Activated T-cell treated with anti-CD3 and anti-CD28 coated beads for 4 hours (primary cell): ENCODE measurements at places on chromosomes 5 and 9.

DNA sequence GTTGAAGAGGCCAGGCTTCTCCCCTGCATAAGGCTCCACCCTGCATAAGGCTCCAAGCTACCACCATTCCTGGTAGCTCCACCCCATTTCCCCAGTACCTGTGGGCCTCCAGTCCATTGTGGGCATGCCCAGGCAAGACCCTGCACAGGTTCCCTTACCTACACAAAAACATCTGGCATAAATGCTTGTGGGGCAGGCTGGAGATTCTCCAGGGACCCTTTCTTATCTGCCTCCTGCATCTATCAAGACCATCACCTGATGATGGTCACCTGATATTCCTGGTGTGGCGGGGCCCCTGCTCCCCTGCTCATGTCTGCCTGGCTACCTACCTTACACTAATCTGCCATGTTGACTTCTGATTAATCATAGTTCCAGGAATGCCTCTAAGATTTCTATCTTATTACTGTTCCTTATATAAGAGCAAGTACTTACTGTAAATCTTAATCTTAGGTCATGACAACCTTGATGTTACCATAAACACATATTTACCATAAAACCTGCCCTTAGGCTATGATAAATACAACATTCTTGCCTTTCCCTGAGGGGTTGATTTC is 41.0 kb downstream of the FGD3 start:
- DNase-seq = no peak

GRCh38 chr5:121296356-121296755 is 555.3 kb upstream of the FTMT start:
- DNase-seq = no peak

DNA sequence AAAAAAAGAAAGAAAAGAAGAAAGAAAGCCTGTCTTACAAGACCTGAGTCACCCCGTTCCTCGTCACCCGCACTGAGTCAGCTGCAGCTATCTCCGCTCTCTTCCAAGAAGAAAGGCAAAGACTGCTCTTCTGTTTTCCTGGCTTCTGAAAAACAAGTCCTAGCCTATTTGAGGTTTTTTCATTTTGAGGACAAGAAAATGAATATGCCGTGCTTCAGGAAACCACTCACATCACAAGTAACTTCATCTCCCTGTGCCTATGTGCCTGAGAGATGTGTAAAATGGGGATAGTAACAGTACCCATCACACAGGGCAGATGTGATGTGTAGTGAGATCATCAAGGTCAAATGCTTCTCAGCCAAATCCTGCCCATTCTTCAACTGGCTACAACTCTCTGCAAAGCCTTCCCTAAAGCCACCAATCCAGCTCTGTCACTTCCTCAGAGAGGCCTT is 78.4 kb downstream of the GLDC start:
- no peak for DNase-seq

- DNase-seq = no peak
Observed at GRCh38 chr9:97774673-97775072, 77.5 kb upstream of the XPA start.

DNA sequence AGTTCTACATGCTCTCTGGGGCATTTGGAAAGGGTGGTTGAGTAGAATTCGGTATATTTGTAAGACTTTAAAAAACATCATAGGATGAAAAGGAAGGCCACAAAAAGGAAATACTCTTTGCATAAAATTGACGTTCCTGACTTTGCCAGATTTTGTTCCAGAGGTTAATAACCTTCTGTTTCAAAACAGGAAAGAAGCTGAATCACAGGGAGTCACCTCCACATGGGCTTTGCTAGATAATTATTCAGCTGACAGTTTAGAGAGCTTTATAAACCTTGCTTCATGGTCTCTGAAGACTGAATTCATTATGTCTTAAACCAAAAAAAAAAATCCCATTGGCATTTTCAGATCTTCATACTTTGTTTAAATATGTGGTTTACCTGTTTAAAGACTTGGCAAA is 203.7 kb downstream of the SEMA6A start:
- no peak for DNase-seq

DNA sequence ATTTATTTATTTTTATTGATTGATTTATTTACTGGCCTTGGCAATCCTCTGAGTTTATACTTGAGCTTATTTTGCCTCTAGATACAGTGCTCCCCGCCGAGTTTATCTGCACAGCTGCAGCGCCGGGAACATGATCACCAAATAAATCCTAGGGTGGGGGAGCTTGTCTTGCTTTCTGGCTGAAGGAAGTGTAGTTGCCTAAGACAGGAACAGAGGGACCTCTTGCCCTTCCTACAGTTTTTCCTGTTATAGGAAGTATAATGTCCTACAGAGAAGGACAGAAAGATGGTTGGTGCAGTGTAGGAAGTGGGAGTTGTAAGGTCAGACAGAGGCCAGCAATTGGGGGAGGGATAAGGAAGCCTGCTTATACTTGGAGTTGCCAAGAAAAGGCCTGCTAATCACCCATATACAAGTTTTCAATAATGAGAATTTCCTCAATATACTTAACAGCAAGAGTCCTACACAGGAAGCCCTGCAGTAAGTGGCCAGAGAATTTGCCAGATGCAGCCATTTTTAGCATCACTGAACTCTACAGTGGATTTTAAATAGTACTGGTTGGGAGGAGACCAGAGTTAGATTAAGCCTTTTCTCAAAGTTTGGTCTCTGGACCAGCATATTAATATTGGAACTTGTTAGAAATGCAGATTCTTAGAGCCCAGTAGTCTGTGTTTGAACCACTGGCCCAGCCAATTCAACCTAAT is 7.7 kb downstream of the AOPEP start:
- DNase-seq = no peak

- DNase-seq = no peak
Observed at GRCh38 chr9:99607842-99608448, 213.7 kb upstream of the NR4A3 start.

- DNase-seq = no peak
Observed at GRCh38 chr9:134375011-134375390, 48.7 kb downstream of the RXRA start.

DNA sequence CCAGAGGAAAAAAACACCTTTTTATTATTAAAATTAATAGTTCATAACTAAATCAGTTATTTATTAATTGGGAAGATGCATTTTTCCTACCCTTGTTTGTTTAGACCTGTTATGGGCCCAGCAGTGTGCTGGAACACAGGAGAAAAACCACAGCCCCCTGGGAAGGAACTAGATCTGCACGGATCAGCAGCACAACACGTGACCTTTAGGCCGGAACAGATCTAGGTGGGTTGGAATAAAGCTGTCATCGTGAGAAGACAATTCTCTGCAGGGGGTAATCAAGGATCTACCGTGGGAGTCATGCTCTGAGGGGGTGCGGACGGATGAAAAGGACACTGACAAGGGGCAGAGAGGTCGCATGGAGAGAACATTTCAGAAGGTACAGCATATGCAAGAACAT is 95.8 kb upstream of the SPATA31C2 start:
- DNase-seq = no peak

GRCh38 chr5:148387325-148387724 is 3.6 kb downstream of the FBXO38 start:
- no peak for DNase-seq

DNA sequence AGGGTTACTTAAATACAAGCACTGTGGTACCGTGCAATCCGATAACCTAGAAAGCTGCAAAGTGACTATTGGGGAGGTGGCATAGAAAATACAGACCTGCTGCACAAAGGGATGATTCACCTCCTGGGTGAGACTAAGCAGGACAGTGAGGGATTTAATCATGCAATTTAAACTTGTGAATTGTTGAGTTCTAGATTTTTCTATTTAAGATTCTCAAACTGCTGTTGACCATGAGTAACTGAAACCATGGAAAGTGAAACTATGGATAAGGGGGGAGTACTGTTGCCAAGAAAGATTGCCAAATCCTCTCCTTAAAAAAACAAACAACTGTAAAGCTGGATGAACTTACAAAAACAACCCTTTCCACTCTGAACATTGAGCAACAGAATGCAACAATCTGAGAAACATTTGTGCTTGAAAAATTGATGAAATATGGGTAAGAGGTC is 61.5 kb upstream of the NUDT12 start:
- DNase-seq = no peak
